ENCODE measurements at places on chromosomes 16 and 17.

GRCh38 chr17:82201498-82201910, 11.1 kb downstream of the CCDC57 start:
- no peak for DNase-seq

GRCh38 chr16:75486676-75487313, 8.4 kb downstream of the CHST6 start:
- DNase-seq = peak; percentile 71

DNA sequence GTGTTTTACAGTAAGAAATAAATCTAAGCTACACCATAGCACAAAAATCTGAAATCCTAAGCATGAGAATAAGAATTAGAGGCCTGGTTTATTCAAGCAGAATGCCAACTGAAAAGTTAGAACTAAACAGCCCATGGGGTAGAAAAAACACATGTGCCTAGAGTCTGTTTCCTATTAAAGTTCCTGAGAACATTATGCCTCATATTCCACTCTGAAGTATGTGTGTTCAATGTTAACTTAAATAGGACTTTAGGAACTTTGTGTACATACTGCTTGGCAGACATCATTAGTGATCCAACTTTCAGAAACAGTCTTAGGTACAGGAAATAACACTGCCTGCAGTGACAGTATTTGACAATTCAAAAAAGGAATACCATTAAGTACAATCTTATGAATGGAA, 18.2 kb downstream of the HEATR6 start:
- no peak for DNase-seq

- DNase-seq = no peak
Measured at GRCh38 chr17:71535321-71535720, 585.5 kb upstream of the SOX9 start.

DNA sequence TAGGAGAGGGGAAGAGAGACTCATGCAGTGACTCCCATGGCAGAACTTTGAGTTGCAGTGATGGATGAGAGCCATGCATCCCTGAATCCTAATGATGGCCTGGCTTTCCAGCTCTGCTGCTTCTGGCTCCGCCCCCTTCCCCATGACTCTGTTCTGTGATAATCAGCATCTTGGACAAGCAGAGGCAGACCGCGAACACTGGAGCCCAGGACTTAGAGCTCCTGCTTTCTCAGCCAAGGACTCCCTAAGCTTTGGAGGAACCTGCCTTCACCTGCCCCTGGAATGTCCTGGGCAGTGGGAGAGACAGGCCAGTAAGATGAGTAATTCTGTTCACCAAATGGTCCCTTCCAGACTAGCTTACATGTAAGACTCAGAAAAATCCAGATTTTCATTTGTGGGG, 12.5 kb downstream of the CCDC92B start:
- DNase-seq = no peak

GRCh38 chr17:30854146-30854545, 22.4 kb downstream of the ATAD5 start:
- no peak for DNase-seq

DNA sequence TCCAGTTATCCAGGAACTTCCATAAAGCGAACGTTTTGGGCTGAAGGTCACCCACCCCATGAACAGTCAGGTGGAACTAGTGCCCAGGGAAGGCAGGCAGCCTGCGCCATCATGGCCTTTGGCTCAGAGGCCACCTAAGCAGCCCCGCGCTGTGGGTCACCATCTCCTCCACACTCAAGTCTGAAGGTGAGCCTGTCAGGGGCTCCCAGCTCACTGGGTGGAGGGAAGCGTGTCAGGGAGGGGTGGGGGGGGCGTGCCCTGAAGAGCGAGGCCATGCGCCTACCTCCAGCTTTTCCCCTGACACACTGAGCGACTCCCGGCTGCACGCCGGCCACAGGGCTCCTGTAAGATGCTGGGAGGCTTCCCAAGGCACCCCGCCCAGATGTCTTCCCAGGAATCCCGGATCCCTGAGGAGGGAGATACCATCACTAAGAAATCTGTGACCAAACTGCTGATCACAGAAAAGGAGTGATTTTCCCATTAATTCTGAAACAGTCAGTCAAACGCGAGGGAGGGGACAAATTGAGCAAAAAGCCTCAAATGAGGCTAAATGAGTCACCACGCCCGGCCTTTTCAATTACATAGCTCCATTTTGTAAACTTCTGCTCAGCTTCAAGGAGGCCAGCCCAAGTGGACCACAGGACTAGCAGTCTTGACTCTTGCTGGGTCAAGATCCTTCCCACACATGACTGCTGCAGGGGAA, 26.5 kb upstream of the SLC25A19 start:
- peak; percentile 79 for DNase-seq

GRCh38 chr17:42389135-42389417, 834 bp upstream of the STAT3 start:
- DNase-seq = no peak

DNA sequence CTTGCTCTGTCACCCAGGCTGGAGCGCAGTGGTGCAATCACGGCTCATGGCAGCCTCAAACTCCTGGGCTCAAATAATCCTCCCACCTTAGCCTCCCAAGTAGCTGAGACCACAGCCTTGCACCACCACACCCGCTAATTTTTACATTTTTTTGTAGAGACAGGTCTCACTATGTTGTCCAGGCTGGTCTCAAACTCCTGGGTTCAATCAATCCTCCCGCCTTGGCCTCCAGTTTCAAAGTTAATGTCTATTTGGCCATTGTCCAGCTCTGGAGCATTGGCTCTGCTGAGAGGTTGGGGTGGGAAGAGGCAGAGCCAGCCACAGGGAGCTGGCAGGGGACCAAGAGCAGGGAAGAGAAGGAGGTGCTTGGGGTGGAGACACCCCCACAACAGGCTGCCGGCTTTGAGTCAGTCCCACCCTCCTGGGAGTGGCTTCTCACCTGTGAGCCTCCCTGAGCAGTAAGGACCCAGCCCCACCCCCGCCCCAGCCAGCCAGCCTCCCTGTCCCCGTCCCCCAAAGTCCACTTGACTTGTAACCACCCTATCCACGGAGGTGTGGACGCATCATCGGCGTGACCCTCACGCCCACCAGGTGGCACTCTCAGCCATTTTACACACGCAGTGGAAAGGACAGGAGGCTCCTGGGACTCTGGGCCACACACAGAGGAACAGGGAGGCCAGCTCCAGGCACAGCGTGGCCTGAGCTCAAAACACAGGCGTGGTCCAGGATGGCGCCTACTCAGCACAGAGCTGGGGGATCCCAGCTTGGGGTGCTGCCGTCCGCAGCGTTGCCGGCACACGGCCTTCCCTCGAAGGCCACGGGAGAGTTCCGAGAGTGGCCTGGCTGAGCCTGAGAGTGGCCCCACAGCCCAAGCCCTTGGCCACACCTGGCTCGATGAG, 22.8 kb upstream of the PVALEF start:
- peak; percentile 69 for DNase-seq

DNA sequence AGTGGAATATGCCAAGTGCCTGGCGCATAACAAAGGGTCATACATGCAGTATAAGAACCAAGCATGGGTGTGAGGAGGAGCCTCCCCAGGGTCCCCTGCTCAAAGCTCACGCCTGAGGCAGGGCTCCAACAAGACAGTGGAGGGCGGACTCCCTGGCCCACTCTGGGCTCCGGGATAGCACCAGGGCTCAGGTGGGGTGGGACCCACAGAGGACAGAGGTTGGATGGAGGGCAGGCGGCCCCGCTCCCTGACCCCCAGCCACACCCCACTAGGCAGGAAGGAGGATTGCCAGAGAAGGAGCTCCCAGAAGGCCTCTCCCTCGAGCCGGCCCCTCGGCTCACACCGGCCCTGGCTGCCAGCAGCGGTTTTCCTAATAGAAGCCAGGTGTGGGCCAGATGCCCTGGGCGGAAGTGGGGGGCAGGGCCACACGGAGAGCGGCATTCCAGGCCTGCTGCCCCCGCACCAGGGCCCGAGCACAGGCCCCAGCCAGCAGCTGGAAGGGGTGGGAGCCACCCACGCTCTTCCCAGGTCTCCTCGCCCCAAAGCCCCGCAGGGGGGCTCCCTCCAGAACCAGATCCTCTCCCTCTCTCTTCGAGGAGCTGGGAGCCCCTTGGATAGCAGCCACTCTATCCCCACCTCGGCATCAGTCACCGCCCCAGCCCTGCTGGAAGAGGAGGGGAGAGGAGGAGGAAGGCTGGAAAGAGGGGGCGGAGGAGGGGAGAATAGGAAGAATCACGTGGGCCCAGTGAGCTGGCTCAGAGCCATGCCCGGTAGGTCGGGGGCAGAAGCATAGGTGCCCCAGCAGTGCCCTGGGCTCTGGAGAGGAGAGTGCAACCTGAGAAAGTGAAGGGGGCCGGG, 21.0 kb downstream of the VASN start:
- no peak for DNase-seq

- no peak for DNase-seq
Measured at GRCh38 chr17:40065769-40066510, 3.2 kb downstream of the THRA start.
